ENCODE measurements at places on chromosomes 4 and X.

GRCh38 chr4:76850010-76850441, 47.9 kb downstream of the SOWAHB start:
- no peak for ATAC-seq

DNA sequence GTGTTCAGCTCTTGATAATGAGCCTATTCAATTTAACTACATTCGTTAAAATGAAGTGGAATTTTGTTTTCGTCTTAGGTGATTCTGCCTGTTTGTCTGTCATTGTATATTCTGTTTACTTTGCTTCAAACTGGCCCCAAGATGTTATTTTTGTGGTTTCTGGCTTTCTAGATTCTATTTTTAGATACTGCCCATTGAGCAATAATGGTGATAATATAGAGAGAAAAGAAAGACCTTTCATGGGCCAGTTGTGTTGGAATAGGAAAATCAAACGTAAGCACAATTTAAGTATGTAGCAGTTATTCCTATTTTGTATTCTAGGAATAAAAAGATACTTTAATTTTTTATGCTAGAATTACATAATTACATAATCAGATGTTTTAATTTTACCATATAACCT, 4.0 kb downstream of the CDKN2AIP start:
- no peak for ATAC-seq

DNA sequence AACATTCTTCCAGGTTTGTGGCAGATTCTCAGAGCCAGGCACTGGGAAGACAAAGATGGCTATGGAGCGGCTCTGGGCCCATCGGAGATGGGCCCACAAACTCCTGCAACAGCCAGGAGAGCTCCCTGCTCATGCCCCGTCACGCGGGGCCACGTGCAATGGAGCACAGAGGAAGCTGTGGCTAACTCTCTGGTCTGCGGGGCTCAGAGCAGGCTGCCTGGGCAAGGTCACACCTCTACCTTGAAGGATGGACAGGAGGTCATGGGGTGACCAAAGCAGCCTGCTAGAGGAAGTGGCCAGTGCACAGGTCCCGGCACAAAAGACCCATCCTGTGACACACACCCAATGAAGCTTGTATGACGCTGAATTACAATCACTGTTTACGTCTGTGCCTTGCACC, 45.2 kb downstream of the C4orf50 start:
- ATAC-seq, result no peak

DNA sequence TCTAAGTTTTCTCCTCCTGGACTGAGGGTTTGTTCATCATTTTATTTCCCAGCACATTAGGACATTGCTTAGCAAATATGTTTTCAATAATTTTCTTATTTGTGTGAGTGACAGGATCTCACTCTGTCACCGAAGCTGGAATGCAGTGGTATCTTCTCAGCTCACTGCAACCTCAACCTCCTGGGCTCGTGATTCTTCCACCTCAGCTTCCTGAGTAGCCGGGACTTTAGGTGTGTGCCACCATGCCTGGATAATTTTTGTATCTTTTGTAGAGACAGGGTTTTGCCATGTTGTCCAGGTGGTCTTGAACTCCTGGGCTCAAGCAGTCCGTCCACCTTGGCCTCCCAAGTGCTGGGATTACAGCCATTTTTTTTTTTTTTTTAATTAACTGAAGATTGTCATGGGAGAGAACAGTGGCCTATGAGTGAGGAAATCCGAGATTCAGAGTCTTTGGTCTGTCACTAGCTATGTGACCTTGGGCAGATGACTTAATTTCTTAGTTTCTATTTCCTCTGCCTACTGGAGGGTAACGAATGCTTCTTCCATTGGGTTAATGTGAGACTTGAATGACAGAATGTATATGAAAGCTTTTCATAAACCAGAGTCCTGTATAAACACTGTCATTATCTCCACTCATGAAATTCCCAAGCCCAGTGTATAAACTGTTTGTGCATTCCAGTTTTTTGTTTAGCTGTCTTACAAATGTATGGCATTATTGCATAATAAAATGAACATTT, 23.9 kb downstream of the MOB1B start:
- ATAC-seq, result peak; percentile 84

GRCh38 chr4:98720871-98721480, 62.6 kb upstream of the TSPAN5 start:
- no peak for ATAC-seq

DNA sequence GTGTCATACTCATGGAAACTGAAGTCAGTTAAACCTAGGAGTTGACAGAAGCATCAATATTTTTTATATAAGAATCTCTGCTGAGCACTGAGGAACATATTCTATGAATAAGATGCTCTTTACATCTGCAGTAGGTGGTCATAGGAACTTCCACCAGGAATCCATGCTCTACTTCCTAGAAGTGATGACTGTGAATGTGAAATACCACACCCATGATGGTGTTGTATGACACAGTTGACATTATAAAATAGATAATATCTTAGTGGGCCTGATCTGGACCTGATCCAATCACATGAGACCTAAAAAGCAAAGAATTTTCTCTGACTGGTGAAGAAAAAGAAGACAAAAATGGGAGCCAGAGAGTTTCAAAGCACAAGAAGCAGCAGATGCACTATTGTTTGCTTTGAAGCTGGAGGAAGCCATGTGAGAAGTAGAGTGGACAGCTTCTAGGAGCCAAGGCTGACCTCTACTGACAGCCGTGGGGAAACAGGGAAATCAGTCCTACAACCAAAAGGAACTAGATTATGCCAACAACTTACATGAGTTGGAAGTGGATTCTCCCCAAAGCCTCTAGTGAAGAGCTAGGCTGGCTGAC, 68.6 kb upstream of the HS3ST1 start:
- ATAC-seq, result no peak
